ENCODE measurements at places on chromosomes 12 and 14.
A peak's percentile ranks its signal among the peaks of the same experiment; 100 is the strongest.

DNA sequence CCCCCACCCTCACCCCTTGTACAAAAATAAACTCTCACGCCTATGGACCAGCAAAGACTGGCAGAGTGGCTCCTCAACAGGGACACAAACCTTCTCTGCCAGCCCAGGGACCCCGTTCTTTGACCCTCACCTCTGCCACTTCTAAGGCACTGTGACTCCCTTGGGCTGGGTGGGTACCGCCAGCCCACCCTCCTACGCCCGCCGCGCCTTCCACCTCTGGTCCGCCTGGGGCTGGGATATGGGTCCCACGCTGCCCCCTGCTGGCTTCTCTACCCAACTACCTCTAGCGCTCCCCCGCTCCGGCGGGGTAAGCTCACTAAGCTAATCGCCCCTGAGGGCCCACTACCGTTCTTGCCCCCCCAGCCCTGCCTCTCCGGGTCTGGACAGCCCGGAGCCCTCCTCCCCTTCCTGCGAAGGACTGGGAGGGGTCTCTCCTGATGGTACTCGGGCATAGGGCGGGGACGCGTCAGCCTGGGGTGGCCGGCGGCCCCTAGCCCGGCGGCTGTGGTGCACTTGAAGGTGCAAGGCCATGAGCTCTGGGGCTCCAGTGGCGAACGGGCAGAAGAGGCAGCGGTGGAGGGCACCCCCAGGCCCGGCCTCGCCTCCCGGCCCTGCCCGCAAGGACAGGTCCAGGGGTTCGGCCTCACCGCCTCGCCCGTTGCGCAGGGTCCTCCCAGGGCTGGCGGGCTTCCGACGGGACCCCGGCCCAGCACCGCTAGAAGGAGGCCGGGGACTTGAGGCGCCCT, 8.1 kb downstream of the ZNF219 start:
- no peak for DNase-seq

DNA sequence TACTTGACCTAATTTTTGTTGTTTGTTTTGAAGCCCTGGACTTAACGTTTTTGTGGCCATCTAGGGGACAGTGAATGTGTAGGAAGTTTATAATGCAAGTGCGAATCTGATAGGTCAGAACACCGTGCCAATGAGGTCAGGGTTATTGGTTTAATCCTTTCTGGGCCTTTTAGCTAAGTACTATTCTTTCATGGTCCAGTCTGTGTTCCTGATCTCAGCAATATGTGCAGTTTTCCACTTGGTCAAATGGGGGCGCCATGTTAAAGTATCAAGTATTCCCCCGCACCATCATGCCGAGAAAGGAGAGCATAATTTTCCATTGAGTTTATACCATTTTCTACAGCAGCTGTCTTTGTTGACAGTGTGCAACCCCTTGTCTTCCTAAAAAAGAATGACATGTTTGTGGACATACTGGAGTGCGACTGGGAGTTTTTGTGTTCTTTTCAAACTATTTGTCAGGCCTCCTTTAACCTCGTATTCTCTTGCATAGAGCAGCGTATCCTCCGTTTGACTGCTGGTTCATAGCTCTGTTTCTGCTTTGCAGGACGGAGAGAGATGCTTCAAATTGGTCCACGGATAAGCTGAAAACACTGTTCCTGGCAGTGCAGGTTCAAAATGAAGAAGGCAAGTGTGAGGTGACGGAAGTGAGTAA, 1.3 kb downstream of the AHSA1 start:
- DNase-seq: peak; percentile 60

DNA sequence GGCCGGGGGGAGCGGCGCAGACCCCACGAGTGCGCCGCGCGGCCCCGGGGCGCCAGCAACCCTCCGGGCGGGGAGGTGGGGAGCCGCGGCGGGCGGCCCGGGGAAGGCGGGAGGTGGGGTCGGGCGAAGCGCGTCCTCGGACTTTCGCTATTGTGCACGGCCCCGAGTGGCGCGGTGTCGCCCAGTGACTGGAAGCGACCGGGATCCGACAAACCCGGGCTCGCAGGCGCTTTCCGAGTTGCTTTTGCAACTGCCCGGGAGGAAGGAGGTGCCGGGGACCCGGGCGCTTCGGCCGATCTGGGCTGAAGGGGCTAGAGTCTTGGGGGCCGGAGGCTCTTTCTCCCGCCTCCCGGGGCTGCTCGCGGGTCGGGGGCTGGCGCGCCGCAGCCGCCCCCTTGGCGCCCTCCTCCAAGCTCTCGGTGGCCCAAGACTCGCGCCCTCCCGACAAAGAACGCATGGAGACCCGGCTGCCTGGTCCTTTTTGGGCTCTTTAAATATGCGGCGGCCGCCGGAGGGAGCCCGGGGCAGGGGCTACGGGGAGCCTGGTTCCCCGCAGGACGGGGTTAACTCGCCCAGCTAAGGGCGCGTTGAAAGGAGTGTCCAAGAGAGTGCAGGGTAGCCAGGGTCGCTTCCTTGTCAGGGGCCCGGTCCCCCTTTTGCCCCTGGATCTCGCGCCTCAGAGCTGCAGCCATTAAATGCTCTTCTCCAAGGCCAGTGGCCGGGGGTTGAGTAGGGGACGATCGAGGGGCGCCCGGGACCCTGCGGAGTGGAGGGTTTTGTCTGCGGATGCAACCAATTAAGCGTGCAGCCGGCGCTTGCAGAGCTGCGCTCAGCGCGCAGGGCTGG, 1.4 kb downstream of the HMGA2 start:
- DNase-seq: no peak

- no peak for DNase-seq
These were observed 30.4 kb upstream of the SIX1 start for GRCh38 chr14:60679566-60680258.

DNA sequence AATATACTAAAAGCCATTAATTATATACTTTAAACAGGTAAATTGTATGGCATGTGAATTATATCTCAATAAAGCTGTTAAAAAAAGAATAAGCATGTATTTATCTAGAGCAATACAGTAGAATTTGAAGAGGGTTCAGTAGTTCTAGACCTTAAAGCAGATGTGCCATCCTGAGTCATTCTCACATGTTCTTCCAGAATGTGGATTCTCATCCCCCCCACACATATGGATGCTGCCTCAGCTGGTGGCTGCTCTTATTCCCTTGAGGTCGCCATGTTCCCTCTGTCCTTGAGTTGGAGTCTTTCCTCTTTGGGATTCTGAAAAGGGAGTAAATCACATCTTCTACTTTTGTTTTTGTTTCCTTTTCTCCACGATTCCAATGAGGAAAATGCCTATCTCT, 321.3 kb downstream of the AEBP2 start:
- DNase-seq: no peak

DNA sequence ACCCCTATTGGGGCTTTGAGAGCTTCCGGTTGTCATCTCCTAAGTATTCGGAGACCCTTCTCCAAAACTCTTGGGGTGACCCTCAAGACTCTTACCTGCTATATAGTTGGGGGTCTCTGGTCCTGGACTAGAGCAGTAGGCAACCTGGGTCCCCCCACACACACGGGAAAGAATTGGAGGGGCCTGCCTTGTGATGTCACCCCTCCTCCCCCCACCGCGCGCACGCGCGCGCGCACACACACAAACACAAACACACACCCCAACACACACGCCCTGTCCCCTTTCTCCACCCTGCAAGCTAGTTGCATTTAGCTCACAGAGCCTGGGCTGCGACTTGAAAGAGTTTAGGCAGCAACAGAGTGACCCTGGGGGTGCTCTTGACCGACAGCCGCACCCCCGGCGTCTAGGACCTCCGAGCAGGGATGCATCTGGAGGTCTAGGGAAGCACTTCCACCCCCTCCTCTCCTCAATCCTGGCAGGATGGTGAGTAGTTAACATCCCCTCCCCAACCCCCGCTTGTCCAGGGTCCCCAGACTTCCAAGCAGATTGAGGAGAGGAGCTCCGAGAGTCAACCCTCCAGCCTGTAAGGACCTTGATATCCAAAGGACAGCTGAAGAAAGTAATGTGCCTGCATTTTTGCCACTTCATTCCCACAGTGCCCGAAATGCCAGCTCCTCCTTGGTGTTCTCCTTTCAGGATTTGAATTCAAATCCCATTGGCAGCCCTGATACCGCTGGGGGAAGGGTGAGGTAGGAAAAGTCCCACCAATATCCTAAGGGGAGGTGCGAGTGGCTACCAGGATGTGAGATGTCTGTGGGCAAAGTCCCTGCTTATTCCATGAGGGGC, 1.4 kb upstream of the DNAJC14 start:
- peak; percentile 87 for DNase-seq

GRCh38 chr12:754473-754820, 2.1 kb downstream of the WNK1 start:
- DNase-seq: peak; percentile 7

GRCh38 chr14:89004166-89004565, 179.7 kb downstream of the TTC8 start:
- DNase-seq: no peak

GRCh38 chr14:92633724-92634123, 114.7 kb downstream of the LGMN start:
- no peak for DNase-seq

DNA sequence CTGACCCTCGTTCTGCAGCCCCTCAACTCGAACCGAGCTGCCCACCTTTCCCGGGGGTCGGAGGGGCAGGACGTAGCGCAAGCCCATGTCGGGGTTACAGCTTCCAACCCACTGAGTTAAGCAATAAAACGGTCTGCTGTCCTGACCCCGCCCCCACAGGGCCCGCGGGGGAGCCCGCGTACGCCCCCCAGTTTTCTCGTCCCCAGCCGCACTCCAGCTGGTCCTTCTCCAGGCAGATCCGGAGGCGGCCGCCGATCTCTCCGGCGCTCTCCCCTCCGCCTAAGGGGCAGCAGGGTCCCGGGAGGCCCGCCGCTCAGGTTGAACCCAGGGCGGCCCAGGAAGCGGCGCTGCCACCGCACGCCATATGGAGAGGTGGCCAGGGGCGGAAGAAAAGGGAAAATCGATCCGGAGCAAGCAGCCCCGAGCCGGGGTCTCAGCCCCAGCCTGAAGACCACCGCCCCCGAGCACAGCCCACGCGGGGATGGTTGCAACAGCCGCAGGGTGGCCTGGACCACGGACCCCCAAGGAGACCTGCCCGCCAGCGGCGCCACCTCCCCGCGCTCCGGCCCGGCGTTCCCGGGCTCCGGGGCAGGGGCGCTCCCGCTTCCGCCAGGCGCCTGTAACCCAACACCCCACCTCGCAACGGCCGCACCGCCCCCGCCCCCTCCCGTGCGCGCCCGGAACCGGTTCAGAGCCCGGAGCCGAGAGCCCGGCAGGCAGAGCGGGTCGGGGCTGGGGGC, 760 bp downstream of the ACTN1 start:
- DNase-seq: peak; percentile 35

DNA sequence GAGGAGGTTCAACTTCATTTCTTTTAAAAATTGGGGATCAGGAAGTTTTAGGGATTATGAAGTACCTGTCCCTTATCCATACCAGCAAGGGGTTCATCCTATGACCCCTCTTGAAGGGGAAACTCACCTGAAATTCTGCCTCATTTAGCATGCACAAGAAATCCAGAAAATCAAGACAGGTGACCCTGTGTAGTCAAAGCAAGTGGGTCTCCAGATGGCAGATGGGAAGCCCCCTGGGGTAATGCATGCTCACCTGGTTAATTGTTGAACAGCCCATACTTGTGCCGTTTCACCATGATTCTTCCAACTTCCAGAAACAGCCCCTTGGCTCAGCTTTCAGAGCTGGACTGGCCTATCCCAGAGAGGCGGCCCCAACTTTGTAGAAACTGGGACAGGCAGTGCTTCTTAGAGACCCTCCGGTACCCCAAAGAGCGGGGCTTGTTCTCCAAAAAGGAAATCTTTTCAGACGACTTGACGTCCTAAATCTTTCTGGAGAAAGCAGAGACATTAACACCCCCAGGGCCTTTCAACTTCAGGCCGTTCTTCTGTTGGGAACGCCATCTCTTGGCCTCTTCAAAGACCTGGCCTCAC, 66.3 kb upstream of the ESRRB start:
- DNase-seq: no peak

GRCh38 chr12:78406828-78407227, 457.7 kb upstream of the SYT1 start:
- DNase-seq: no peak

- DNase-seq: no peak
These were observed 30.8 kb upstream of the AKAP6 start for GRCh38 chr14:32298346-32298745.

GRCh38 chr12:3135522-3136461, 58.6 kb downstream of the TSPAN9 start:
- no peak for DNase-seq

DNA sequence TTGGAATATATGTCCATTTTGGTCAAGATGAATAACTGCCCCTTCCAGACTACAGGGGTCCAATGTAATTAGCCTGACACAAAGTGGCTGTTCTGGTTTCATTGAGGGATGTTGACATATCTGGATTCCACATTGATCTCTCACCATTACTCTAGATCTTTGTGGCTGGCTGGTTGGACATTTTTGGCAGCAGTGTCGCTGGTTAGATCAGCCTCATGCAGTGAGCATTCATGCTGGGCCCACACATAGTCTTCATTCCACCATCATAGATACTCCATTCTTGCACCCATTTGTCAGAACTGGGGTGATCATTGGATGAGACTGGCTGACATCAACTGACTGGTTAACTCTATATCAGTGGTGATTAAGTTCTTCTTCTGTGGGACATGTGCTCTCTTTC, 74.4 kb downstream of the MGST1 start:
- DNase-seq: no peak

DNA sequence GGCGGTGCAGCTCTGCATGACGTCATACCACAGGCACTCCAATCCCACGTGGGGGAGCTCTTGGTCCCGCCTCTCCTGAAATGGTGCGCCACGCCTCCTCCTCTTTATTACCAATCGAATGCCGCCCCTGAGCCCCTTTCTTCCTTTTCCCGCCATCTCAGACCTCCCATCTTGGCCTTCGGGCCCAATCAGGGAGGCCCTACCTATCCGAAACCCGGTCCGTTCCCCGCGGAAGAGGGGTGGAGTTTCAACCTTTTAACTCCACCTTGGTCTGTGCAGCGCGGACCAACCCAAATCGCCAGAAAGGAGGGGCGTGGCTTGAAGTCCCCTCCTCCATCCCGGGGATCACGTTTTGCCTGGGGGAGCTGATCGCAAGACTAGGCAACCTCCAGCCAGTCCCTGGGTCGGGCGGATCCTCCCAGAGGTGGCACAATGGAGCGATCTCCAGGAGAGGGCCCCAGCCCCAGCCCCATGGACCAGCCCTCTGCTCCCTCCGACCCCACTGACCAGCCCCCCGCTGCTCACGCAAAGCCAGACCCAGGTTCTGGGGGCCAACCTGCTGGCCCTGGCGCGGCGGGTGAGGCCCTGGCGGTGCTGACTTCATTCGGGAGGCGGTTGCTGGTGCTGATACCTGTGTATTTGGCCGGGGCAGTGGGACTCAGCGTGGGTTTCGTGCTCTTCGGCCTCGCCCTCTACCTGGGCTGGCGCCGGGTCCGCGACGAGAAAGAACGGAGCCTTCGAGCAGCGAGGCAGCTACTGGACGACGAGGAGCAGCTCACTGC, at the start of gene ESYT1:
Gene ESYT1, plus strand, starts transcription at position 380 of the 782 bp plus-strand sequence. Its CDS starts 53 bp downstream, at position 433.
- DNase-seq: peak; percentile 98

- no peak for DNase-seq
These were observed 213.5 kb upstream of the SLC38A2 start for GRCh38 chr12:46585854-46586621.

- no peak for DNase-seq
These were observed 48.4 kb downstream of the ELK3 start for GRCh38 chr12:96242597-96242996.

- DNase-seq: no peak
These were observed 131.1 kb downstream of the PIWIL1 start for GRCh38 chr12:130468700-130469245.

Data from tibial nerve (tissue), 4 donors.